Right lung (tissue), 10 donors: ENCODE measurements at places on chromosomes 6 and 20.

GRCh38 chr6:63268574-63268973 is 51.2 kb downstream of the LGSN start:
- DNase-seq: no peak

GRCh38 chr20:23666698-23667097 is 22.1 kb downstream of the CST4 start:
- no peak for DNase-seq

DNA sequence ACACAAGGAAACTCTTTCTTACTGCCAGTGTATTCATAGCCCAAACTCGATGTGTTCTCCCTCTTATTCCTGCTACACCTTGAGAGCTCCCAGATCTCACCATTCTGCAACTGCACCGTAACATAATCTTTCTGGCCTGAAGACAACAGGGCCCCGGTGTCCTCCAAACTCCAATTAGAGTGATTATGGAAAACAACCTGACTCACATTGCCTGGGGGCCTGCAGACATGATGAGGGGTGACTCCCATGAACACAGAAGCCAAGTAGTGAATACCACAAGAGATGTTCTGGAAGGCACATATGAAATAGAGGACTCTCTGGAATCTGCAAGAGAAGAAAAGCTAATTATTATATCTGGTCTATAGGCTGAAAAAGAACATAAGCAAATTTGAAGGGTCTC is 19.7 kb downstream of the SLC22A16 start:
- DNase-seq: no peak

- DNase-seq: no peak
Observed at GRCh38 chr6:17349427-17349826, 44.0 kb upstream of the CAP2 start.

- DNase-seq: no peak
Observed at GRCh38 chr6:17910189-17910588, 77.2 kb downstream of the KIF13A start.

DNA sequence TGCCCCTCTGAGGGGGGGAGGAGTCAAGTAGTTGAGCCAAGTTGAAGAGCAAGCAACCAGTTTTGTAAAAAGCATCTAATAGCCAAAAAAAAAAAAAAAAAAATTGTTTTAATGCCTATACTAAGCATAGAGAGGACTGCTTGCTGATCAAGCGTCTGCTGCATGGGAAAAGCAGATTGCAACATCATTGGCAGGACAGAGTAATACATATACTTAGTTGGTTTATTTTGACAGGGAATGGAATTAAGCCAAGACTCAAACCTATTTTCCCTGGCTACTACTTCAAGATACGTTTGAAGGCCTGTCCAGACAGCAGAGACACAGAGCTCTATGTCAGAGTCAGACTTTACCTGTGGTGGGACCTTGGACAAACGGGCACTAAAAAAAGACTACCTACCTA is 120.5 kb downstream of the RTN4IP1 start:
- no peak for DNase-seq

GRCh38 chr6:40803897-40804702 is 216.9 kb upstream of the LRFN2 start:
- DNase-seq: no peak

DNA sequence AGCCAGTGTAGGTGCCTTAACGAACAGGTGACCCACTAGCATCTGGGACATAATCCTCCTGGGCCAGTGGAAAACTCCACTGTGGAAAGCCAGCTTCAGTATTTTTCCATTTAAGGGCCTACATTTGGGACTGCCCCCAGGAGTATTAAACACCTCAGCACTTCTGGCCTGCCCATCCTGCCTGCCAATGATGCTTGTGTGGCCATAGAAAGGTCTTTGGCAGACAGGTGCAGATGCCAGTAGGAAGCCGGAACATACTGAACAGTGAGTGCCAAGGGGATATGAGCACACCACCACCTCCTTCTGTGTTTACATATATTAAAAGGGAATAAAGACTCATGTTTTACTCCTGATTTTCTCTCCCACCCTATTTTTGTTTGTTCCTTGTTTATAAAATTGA is 19.9 kb downstream of the MCM8 start:
- DNase-seq: no peak

- DNase-seq: peak; percentile 75
Observed at GRCh38 chr6:7108964-7109836, 1.4 kb downstream of the RREB1 start.

- no peak for DNase-seq
Observed at GRCh38 chr6:85482206-85482904, 32.5 kb downstream of the NT5E start.

DNA sequence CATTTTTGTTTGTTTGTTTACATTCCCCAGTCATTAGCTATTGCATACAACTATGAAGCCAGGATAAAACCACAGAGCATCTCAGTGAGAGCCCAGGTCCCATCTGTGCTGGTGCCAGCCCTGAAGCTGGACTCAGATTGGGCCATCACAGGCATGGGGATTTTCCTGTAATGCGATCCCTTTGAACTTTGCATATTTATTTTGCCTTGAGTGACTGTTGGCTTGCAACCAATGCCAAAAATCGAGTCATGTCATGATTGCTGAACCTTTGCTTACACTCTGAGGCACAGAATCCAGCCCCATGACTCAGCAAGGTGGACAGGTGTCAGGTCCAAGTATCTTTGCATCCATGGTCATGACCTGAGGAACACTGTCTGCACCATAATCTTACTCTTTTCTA is 46.2 kb upstream of the GGTLC1 start:
- DNase-seq: peak; percentile 11

- DNase-seq: no peak
Observed at GRCh38 chr20:17385798-17386197, 145.4 kb downstream of the BFSP1 start.

DNA sequence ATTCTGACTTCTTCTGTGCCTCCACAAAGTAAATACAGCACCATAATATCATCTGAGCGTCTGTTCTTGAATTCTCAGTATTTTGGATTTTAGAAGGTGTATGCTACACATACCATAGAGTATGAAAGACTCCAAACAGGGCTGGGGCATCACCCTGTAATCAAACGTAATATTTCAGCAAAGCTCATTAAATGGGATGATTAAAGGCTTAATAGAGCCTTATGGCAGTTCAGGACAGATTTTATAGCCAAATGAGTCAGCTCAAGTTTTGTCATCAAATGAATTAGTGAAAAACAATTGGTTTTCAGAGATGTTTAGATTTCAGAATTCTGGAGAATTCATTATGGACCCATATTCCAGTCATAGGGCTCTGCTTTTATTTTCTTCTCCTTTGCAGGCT is 68.9 kb downstream of the TULP4 start:
- no peak for DNase-seq

DNA sequence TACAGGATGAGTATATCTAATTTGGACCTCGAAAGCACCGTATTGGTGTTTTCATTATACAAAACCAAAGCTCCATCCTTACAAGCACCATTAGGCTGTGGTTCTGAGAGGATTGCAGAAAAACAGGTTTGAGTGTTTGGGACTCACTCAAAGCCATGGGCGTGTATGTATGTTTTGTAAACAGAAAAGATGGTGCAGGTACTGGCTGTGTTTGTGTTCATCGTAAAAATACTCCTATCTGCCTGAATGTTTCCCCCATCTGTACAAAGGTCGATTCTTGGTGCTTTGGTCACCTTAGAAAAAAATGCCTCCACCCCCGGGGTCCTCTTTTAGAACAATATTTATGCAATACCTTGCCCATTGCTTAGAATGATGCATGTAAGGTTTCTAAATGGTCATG is 286.6 kb downstream of the TSHZ2 start:
- DNase-seq: no peak

- no peak for DNase-seq
Observed at GRCh38 chr6:42459888-42460287, 8.2 kb upstream of the TRERF1 start.

GRCh38 chr20:61449916-61450315 is 197.9 kb downstream of the CDH4 start:
- DNase-seq: no peak

- no peak for DNase-seq
Observed at GRCh38 chr6:153842491-153842890, 196.5 kb upstream of the OPRM1 start.

DNA sequence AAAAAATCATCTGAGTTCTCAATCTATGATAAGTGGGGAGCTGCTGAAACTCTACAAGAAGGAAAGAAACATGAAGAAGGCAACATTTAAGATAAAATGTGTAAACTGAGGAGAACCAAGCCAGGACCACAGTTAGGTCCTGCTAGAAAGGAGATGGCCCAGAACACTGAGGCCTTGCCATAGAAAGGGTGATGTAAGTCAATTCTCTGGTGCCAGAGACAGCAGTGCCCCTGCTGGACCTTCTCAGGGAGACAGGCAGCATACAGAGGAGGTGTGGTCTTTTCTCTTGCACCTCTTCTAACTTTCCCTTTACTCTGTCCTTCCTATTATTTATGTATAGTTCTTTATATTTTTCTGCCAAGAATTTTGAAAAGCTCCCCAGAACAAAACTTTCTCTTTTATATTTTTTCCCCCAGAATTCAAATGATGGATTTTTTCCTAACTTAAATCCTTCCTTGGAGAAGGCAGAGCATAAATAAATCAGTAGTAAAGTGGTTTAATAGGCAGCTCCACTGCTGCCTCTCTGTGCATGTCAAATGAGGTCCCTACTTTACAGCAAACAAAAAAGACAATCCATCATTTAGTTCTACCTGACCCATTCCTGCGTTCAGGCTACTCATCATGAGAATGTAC is 9.0 kb downstream of the UQCC2 start:
- DNase-seq: no peak

DNA sequence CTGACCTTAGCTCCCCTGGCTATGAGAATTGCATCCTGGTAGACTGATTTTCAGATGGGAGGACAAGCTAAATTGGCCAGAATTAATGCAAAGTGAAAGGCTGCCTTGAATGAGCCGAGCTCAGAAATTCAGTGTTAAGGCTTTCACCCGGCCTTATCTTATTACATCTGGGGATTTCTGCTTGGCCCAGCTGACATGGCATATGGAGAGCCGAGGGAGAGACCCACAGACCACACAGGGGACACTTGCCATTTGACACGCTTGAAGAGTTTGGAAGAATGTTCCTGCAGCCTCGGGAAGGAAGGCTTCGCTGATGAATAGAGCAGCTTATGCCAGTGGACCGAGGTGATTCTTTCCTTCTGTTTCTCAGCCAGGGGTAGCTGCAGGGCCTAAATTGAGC is 9.0 kb downstream of the MOCS3 start:
- DNase-seq: no peak

GRCh38 chr6:136067731-136068341 is 182.3 kb downstream of the MTFR2 start:
- no peak for DNase-seq

DNA sequence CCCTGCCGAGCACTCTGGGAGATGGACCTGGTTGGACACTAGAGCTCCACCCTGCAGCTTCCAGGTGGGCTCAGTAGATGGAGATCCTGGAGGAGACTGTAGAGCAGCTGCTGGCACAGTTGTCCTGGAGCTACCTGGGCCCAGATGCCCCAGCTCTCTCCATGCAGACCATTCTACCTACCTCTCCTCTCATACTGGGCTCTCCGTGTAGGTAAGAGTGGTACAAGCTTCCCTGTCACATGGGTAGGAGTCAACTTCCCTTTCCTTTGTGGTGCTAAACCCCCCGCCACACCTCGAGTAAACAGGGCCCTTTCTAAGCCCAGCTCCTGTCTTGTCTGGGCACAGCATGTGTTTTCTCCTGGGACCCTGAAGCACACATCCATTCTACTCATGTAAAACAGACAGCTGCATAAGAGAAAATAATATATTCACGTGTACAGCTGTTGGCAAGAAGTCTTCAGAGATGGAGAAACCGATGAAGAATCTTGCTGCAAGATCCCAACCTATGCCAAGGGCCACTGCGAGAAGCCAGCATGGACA is 108.1 kb upstream of the DUSP22 start:
- DNase-seq: no peak

- DNase-seq: no peak
Observed at GRCh38 chr20:57561356-57562279, 708 bp downstream of the PCK1 start.

GRCh38 chr20:1894471-1894950 is 696 bp upstream of the SIRPA start:
- peak; percentile 43 for DNase-seq

DNA sequence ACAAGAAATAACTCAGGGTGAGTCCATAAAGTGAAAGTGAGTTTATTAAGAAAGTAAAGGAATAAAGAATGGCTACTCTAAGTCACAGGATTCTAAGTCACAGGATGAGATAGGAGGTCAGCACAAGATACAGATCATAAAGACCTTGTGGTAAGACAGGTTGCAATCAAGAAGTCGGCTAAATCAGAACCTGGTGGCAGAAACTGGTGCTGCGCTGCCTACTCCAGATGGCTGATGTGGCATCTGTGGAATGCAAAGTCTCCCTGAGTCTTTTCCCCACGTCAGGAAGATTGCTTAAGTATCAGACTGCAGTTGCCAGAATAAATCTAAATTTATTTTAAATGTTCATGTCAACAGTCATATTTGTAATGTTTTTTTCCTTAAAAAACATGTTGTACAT is 10.7 kb upstream of the KCNK15 start:
- DNase-seq: no peak

DNA sequence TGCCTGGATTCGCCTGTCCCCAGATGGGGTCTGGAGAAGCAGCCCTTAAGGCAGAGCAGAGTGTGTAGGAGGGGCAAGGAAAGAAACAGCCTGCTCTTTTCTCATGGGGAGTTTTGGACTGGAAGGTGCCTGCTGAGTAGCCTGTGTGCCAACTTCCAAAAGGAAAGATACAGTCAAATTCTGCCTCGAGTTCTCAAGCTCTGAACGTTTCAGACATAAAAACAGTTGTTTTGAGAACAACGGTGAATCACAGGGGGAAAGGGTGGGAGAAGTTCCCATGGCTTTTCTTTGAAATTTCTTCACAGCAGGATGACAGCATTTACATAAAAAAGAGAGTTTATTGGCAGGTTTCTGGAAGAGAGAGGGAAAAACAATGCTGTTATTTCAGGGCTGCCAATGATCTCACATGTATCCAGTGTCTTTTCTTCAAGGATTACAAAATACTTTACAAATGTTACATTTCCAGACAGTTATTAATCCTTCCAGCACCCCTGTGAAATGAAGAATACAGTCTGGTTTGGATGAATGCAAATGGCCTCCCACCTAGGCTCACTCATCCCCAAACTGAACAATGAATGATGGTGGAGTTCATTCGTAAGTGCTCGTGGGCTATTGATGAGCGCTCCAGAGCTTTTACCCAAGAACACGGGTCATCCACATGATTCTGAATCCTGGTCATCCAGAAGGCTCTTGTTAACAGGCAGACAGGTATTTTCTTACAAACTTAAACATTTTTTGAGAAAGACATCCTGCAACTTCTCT is 33.8 kb upstream of the ECI2 start:
- no peak for DNase-seq

GRCh38 chr6:90401933-90402830 is 105.5 kb upstream of the BACH2 start:
- no peak for DNase-seq
